Colonic mucosa (tissue), 4 donors: ENCODE measurements at places on chromosomes 5 and 9. TPM values are rescaled to one million over a fixed set of nuclear protein-coding genes. Genes with fewer than 3 reads are reported as not detected.

Gene REXO4
- total RNA-seq = 17.3 TPM

Gene BTNL8
- total RNA-seq = 51.6 TPM

Gene KLF9
- total RNA-seq = 13.5 TPM

Gene HOMER1
- 2.3 TPM for total RNA-seq

DNA sequence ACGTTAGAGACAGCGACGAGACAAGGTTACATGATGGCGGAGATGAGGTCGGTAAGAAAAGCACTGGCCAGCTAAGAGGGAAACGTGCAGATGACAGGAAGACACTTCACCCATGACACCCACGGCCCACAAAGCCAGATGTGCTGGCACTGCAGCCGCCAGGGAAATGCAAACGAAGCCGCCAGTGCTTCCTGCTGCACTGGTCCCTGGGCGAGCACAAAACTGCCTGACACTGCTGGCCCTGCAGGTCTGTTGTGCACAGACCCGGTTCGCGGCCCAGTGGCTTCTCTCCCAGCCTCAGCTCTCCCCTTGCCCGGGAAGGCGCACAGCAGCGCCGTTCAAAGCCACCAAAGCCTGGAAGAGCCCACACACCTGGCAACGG, 20.3 kb downstream of the QSOX2 start:
- DNase-seq = no peak

DNA sequence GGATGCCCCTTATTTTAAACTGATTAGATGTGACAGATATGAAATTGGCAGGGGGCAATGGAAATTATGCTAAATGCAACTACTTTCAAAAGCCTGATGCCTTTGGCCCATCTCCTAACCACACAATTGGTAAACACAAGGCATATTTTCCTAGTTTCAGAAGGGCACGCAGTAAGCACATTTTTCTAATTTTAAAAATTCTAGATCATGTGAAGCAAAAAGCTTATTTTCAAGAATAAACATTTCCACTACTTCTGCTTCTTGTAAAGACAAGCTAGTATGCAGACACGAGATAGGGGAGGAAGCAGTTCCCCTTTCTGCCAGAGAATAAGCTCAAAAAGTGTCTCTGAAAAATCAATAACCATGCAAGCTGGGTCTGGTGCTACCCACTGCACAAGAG, 67.7 kb downstream of the ABCA1 start:
- no peak for DNase-seq

DNA sequence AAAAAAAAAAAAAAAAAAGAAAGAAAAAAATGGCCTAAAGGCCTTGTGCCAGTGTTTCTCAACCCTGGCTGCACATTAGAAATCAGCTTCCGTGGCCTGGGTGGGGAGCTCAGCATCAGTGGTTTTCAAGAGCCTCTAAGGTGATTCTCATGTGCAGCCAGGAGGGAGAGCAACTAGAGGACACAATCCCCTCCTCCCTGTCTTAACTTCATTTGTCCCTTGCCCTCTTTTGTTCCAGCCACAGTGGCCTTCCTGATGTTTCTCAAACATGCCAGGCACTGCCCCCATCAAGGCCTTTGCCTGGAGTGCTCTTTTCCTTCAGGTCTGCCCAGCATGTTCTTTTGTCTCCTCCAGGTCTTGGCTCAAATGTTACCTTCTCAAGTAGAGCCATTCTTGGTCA, 42.4 kb downstream of the HOMER1 start:
- DNase-seq = no peak

DNA sequence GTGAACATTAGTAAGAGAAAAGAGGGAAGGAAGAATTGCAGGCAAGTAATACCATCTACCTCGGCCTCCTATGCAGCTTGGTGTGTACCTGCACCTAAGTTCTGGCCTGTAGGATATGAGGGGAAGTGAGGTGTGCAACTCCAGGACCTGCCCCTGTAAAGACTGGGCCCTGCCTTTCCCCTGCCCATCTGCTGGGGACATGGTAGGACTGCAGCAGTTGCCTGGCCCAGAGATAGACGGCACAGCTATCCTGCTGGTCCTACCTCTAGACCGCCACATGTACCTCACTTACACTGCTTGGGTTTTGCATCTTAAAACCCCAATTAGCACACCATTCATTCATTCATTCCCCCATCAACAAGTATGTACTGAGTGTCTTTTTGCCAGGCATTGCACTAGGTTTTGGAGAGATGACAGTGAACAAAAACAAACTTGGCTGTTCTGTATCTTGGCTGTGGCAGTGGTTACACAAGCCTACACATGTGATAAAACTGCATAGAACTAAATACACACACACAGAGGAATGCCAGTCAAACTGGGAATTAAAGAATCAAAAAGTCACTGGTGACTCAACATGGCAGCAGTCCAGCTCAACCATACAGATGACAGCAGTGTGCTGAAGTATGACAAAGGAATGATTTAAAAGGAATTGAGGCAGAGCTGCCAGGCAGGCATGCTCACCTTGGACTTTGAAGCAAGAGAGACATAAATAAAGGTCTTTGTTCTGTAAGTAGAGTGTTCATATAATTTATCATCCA, 23.3 kb upstream of the MGAT1 start:
- DNase-seq = peak; percentile 72

- no peak for DNase-seq
Observed at GRCh38 chr9:124210697-124211096, 47.1 kb upstream of the NEK6 start.

- DNase-seq = no peak
Observed at GRCh38 chr5:41695920-41696582, 174.2 kb downstream of the OXCT1 start.
